ENCODE measurements at places on chromosomes 3 and 15.

- DNase-seq, result no peak
These were observed 20.3 kb downstream of the CHMP2B start for GRCh38 chr3:87247430-87247773.

- no peak for DNase-seq
These were observed 76.4 kb upstream of the STT3B start for GRCh38 chr3:31456373-31456772.

GRCh38 chr15:87778358-87778757 lies 478.2 kb downstream of the NTRK3 start:
- no peak for DNase-seq

DNA sequence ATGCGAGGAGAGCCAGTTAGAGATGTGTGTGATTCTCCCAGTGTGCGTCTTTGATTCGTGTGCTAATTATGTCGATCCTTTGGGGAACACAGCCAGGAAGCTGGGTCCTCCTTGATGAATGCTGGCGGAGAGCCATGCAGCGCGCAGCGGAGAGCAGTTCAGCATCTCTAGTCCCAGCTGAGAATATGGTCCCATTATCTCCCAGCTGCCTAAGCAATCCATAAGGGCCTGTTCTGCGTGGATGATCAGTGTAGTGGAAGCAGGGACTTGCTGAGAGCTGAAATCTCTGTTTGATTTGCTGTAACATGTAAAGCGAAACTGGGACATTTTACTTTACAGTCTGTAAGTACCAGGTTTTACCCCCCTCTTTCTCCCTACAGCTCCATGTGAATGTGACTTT lies 412.7 kb downstream of the CNTN4 start:
- DNase-seq, result no peak

- DNase-seq, result no peak
These were observed 123.9 kb downstream of the GALK2 start for GRCh38 chr15:49293941-49294340.

- DNase-seq, result no peak
These were observed 26.2 kb downstream of the FAM43A start for GRCh38 chr3:194711913-194712312.

DNA sequence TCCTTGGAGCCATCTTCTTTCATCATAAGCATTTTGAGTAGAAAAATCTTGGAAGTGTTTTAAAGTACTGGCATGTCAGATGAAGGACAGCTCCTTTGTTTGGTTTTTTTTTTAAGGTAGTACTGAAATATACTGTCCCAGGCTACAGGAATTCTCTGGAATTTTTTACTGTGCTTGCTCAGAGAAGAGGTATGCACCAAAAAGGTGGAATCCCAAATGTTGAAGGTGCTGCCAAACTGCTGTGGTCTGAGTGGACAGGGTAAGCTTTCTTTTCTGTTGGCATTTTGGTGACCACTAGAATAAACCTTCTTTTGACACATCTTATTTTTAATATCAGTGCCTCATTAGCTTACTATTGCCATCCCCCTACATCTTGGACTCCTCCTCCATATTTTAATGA lies 7.2 kb downstream of the GNL3 start:
- DNase-seq, result no peak

DNA sequence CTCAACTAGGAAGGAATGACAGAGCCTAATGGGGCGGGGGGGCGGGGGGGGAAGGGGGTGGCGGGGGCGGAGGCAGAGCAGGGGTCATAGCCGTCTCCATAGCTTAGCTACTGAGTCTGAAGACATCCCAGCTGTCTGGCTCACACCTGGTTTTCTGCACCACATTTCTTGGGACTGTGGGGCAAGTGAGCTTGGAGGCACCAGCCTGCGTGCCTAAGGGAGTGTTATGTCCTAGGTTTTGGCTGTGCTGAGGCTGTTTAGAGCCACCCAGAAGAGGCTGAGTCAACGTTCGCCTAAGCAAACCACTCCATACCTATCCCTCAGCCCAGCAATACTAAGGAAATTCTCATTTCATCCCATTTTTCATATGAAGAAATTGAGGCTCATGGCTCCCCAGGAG lies 1.4 kb downstream of the IL17RD start:
- no peak for DNase-seq

- no peak for DNase-seq
These were observed 231.2 kb downstream of the MBNL1 start for GRCh38 chr3:152499791-152500385.

DNA sequence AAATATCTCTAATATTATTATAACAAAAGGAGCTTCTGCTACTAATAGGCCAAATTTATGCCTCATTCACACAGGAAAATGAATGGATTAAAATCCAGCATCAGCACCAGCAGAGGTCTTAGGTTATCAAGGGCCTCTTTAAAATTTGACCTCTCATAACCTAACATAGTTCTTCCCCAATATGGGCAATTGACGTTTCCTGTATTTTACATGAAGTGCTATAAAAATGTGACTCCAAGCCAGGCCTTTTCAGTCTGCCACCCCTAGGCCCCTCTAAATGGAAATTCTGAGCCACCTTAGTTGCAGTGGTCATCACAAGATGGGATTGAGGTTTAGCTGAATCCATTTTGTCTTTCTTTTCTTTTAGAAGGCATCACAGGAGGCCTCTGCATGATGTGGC lies 70.1 kb downstream of the CASR start:
- no peak for DNase-seq

- DNase-seq, result no peak
These were observed 353.0 kb upstream of the RORA start for GRCh38 chr15:61582092-61582491.

DNA sequence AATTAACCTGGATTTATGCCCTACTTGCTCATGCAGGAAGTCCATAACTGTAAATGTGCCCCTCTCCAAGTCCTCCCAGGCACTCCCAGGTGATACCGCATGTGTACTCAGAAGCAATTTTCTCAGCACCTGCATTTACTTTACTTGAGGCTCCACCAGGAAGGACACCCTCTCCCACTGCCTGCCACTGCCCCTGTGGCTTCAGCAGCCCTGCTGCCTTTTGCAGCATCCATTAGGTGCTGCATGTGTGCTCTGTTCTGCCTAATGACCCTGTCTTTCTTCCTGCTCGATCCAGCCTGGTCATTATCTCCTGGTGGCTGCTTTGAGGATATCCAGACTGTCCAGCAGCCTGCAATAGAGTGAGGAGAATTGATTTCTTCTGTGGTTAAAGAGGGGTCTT lies 107.6 kb upstream of the SEMA6D start:
- DNase-seq, result no peak

DNA sequence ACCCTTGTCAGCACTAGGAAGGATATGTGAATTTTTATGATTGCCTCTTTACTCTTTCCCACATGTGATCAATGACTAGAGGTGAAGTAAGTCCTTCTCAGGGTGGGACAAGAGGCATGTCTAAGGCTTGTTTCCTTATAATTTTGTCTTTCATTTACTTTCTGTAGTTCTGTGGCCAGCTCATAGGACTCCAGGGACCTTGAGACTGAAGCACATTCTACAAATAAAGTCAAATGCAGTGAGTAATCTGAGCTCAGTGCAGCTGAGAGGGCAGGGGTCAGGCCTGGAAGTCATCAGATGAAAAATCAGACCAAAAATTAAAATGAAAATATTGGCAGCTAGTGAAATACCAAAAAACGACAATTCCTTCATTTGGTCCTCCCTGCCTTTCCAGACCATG lies 424.7 kb upstream of the THBS1 start:
- DNase-seq, result no peak

DNA sequence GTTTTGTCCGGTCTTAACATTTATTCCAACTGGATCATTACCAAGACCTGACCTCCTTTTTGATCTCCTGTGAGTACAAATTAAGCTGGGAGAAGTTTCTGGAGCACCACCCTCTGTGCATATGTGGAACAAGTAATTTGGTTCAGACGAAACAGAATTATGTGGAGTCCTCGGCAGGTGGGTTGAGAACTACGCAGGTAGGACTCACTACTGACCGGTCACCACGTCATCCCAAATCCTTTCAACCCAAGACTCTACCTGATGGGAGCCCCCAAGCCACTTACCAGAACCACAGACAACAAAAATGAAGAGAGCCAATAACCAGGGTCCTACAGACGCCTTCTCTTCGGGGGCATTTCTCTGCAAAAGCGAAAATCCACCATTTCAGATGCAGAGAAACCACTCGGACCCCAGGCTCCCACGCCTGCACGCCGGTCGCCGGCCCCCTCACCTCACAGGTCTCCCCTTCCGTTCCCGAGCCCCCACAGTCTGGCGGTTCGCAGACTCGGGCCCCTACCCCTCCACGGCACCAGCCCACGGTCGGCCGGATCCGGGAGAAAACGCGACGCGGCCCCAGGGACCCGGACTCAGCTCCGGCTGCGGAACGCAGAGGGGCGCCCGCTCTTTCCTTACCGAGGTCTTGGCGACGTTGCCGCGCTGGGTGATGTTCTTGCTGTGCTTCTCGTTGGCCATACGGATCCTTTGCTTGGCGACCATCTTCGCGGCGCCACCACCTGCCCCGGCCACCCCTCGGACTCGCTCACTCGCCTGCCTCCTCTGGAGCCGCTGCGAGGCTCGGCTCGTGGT lies 674 bp downstream of the SERP1 start:
- no peak for DNase-seq

GRCh38 chr15:82714016-82714415 lies 4.3 kb upstream of the AP3B2 start:
- no peak for DNase-seq

DNA sequence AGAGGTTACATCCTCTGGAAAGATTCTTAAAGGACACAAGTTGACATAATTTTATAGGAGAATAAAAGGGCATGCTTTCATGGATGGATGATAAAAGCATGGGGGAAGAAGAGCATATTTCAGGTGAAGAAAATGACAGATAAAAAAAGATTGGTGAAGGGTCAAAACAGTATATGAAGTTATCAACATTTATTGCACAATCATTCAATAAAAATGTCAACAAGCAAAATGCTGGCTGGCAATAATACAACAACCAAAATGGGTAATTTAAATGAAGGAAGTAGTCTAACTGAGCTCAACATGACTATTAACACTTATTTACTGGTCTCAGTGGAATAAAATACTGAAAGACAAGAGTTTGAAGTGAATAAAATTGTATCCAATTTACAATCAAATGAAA lies 696.7 kb downstream of the SQOR start:
- DNase-seq, result no peak

GRCh38 chr3:172885704-172886103 lies 135.2 kb downstream of the ECT2 start:
- DNase-seq, result no peak

- no peak for DNase-seq
These were observed 66.0 kb downstream of the ST6GAL1 start for GRCh38 chr3:186996356-186996755.

- DNase-seq, result no peak
These were observed 61.7 kb downstream of the XXYLT1 start for GRCh38 chr3:195209083-195209846.

DNA sequence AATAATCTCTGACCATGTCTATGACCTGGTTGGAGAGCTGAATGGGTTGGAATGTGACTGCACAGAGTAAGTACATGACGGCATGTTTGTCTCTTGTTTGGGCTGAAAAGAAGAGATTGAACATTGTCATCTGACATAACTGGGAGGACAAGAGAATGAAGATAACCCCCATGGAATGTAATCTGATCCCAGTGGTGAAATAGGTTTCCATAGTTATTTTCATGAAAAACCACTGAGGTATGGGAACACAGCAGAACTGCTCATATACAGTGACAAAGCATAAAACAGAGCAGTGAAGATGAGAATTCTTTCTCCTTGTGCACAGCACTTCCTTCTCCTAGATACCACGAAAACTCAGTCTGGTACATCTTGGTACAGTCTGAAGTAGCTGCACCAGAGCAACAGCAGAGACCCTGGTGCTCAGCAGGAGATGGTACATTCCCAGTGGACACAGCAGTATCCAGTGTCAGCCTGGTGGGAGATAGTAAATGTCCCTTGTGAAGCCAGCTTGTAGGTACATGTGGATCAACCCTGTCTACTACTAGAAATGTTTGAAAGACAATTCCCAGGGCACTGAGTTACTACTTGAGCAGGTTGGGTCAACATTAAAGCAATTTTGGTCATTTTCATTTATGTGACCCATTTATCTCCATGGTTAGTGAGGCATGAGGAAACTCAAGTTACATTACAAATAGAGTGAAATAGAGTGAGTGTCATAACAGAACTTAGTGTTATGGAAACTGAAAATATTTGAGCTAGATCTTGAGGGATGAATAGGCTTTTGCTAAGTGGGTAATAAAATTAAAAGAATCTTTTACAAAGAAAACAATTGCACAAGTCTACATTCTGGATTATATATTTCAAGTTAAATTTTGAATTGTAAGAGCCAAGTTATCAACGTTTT lies 178.3 kb downstream of the SUCNR1 start:
- no peak for DNase-seq

DNA sequence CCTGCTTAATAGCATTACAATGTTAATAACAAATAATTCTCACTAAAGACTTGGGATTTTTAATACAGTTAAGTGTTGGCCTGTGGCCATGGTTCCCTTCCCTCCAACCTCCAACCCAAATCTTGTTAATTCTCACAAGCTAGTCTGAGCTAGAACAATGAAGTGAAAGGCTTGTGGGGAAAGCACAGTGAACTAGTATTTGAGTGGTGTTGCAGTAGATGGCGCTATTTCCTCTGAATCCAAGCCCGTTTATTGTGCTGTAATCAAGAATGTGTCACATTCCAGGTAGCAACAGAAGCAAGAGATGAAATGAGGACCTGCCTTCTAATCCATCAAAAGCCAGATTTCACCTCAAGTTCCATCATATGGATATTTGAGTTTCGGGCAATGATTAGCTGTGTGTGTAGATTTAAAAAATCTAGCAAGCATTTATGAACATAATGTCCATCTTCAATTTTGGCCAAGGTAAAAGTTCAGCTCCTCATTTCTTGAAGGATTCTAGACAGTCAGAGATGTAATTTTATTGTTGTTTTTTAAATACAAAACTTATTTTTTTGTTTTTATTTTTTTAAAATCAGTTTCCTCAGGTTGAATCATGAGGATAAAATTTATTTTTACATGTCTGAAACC lies 160.7 kb downstream of the SQOR start:
- DNase-seq, result no peak

GRCh38 chr3:105970283-105970682 lies 101.5 kb upstream of the CBLB start:
- DNase-seq, result no peak

DNA sequence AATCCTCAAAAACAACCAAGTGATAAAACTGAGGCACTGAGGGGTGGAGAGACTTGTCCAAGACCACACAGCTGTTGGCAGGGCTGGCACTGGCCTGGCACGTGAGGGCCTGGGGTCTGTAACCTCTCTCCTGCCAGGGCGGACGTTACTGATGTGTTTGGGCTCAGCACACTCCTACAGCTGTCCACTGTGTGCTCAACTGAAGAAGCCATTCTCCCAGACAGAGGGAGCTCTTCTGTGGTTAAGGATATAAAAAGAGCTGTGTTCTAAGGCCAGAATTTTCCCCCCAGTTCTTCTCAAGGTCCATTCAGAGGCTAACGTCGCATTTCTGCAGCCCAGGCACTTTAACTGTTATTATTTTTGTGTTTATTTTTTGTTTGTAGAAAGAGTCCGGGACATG lies 429.0 kb upstream of the ATP11B start:
- DNase-seq, result no peak
